ENCODE measurements at places on chromosomes 2 and 18.
A peak's percentile ranks its signal among the peaks of the same experiment; 100 is the strongest.

- no peak for DNase-seq
These were observed 19.4 kb upstream of the NCL start for GRCh38 chr2:231483398-231484329.

DNA sequence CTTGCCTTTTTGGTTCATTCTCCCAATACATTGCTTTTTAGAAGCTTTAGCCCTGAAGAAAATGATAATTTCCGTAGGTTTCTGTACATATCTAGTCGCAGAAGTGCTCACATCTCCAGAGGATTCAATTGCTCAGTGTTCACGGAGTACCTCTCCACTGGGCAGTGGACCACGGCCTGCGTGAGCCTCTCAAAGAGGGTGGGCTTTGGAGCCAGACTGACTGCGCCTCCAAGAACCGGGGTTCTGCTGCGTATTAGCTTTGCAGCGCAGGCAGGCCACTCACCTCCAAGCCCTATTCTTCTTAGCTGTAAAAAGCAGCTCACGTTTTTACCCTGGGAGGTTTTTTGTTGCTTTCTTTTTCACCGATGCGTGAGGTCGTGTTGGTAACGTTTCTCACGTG lies 35.4 kb downstream of the NTSR2 start:
- no peak for DNase-seq

DNA sequence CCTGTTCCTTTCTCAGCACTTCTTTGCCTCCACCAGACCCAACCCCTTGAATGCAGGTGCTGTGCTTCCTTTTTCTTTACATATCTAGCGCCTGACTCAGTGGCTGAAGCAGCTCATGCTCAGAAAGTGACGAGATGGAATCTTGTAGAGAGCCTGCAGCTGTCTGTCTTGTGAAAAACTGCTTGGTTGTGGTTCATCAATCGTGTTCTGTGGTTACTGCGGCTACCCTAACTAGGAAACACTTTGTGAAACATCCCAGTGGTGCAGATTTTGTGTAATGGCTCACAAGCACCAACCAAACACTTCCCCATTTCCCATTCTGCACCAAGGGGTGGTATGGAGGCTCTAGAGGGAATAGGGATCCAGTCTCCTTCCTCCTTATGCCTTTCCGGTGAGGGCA lies 307.2 kb upstream of the MMADHC start:
- no peak for DNase-seq

DNA sequence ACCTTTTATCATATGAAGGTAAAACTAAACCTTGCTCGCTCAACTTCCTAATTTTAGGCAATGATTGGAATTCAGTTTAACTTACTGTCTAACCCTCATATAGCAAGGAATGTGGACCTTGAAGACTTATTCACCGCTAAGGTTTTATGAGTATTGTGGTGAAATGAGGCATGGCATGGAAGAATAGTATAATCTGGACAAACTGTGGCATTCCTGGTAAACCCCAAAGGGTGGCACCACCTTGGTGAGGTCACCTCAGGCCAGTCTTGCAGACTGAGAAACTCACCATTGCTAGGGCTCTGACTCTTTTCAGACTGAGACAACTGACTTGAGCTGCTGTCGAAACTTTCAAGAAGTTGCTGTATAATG lies 51.1 kb upstream of the EHBP1 start:
- DNase-seq: no peak

DNA sequence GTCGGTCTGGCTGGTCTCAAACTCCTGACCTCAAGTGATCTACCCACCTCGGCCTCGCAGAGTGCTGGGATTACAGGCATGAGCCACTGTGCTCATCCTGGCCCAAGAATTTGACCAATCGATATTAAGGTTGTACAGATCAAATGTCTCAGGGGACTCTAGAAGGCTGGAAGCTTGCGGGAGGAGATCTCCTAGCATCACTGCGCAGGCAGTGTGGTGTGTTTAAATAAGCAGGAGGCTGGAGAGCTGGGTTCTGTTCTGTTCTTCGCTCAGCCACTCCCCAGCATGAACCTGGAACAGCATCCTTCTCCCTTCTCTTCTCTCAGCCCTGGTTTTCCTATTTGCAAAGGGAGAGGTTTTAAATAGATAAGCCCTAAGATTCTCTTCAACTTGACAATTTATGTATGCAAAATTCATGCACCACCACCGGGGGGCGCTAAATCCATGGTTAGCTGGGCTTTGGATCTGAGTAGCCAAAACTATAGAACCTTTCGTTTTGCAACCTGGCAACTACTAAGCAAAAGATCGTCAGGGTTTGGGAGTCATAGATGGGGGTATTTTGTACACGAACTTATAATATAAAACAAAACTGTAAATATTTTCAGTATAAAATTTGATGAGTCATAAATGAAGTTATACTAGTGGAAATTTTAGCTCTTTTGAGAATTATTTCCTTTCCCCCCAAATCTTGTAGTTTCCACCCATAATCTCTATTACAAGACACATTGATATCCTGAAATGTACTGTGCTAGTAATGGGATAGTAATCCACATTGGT lies 60.6 kb downstream of the SLC16A14 start:
- DNase-seq: peak; percentile 75

DNA sequence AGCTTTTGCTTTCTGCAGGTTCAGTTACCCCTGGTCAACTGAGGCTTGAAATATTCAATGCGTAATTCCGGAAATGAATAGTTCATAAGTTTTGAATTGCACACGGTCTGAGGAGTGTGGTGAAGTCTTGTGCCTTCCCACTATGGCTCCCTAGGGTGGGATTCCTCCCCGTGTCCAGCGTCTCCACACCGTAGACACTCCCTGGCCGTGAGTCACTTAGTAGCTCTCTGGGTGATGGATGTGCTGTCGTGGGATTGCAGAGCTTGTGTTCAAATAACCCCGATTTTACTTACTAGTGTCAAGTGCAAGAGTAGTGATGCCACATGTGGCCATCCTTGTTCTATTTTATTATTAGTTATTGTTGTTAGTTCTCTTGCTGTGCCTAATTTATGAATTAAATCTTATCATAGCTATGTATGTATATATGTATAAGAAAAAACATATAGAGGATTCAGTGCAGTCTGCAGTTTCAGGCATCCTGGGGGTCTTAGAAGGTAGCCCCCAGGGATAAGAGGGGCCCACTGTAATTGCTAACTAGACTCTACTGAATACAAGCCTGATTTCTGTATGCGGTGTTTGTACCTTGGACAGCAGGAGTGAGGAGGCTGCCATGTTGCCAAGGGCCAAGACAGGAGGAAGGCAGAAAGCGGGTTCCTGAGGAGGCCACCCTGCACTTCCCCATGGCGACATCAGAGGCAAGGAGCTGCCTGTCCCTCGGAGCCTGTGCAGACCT lies 47.7 kb upstream of the PDIA6 start:
- DNase-seq: no peak

DNA sequence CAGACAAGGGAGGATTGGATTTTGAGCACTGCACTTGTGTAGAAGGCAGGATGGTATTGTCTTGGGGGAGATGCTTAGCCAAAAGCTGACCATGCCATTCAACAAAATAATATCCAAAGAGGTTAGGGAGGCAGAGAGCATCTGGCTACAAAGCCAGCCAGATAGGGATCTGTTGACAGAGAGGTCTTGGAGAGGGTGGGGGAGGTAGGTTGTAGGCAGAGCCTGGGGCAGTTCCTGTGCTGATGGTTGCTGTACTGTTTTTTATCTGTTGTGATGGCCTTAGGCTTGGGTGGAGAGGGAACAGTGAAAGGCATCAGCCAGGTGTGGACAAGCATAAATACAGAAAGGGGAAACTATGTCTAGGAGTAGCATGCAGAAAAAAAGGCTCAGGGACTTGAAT lies 100.9 kb downstream of the AQP4 start:
- peak; percentile 65 for DNase-seq

- no peak for DNase-seq
These were observed 37.1 kb upstream of the CCDC93 start for GRCh38 chr2:118050974-118051373.

GRCh38 chr2:69223759-69224511 lies 163.1 kb downstream of the GFPT1 start:
- DNase-seq: no peak

DNA sequence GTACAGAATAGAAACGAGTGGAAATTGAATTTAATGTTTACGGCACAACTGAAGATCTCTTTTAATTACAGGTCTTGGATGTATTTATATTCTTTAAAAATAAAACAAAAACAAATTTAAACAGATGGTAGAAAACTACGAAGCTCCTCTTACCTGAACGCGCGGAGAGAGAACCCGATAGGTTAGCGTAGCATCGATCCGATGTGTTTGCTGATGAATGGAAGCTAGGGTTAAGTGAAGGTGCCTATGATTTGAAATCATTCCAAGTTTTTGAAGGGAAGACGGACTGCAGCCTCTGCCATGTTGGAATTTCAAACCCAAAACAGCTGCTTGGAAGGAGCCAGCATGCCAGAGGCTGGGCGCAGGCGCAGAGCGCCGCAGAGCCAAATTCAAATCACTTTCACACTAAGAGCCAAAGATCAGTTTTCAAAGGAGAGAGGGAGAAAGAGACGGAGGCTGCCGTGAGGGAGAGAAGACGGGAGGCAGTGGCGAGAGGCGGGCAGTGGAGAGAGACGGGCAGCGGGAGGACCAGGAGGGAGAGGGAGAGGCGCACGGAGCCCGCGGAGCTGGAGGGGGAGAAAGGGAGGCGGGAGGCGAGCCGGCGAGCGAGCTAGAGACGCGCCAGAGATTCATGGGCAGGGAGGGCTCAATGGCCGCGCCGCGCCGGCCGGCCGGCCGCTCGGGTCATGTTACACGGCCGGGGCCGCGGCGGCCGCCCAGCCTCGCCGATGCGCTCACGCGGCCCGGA lies at the start of gene FIGN:
Gene FIGN, minus strand, starts transcription at position 324 of the 748 bp plus-strand sequence. CDS start 1,081 bp downstream, outside the sequence.
- DNase-seq: peak; percentile 93

- peak; percentile 20 for DNase-seq
These were observed 78.7 kb downstream of the MYCN start for GRCh38 chr2:16019060-16019480.

GRCh38 chr2:46177461-46178089 lies 119.6 kb upstream of the EPAS1 start:
- no peak for DNase-seq

- no peak for DNase-seq
These were observed 2.1 kb downstream of the NDC80 start for GRCh38 chr18:2573408-2573807.

DNA sequence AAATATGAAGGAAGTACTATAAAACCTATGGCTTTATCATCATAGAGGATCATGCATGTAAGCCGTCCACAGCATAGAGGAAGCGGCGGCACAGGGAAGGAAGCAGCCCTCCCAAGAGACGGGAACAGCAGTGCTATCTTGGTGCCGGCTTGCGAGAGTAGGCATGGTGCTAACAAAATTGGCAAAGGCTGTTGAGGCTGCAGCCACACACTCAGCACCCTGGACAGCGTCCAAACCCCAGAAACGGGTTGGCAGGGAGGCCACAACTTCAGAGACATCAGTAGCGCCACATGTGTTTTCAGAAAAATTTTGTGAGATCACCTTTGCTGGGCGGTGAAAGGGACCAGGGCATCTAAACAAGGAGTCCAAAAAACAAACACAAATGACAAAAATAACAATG lies 37.7 kb downstream of the NETO1 start:
- peak; percentile 63 for DNase-seq

DNA sequence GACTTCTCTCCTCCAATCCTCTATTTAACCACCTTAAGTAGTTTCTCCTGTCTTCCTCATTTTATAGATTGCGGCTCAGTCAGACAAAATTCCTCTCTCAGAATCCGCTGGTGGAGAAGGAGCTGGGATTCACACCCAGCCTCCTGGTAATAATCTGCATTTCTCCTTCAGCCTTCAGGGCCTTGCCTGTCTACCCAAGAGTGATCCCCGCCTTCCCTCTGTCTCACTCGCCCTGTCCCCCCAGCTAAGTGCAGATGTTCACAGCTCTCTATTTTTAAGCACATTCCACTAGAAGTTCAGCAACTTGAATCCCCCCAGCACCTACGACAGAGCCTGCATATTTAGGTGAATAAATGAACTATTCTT lies 212.5 kb upstream of the HAAO start:
- DNase-seq: no peak

- no peak for DNase-seq
These were observed 672 bp downstream of the ATP6V1B1 start for GRCh38 chr2:70936165-70936978.

GRCh38 chr2:101818531-101819451 lies 121.3 kb downstream of the MAP4K4 start:
- no peak for DNase-seq

GRCh38 chr2:128756365-128756717 lies 437.7 kb upstream of the HS6ST1 start:
- no peak for DNase-seq

DNA sequence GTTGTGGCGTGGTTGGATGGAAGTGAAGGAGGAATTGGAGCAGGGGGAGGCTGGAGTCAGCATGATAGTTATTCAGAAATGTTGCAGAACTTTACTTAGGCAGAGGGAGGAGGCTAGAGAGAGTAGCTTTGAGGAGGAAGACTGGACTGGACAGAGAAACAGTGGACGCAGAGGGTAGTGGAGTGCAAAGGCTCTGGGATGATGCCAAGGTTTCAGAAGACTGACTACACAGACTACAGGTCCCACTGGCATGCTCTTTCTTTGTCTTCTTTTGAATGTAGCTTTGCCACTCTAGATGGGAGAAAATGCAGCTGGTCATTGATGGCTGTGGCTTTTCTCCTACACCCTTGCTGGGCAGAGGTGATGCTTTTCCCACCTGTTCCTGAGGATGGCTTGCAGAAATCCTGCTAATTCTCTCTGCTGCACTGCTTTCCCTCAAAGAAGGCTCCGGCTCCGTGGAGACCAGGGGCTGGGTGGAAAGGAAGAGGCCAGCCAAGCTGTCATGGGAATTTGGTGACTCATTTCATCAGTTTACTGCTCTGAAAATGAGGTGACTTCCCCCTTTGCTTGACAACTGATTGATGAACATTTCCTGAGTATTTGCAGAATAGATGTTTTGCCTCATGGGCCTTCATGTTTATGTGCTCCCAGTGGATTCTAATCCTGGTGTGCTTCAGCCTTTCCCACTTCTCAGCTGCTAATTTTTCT lies 42.4 kb downstream of the MEIS1 start:
- no peak for DNase-seq

- DNase-seq: no peak
These were observed 34.9 kb downstream of the SLC20A1 start for GRCh38 chr2:112680666-112681101.

GRCh38 chr2:65442420-65443020 lies 10.1 kb upstream of the SPRED2 start:
- DNase-seq: peak; percentile 11
